HT1080 (cell line): ENCODE measurements at places on chromosomes 6 and 20. TPM values are rescaled to one million over a fixed set of nuclear protein-coding genes. Genes with fewer than 3 reads are reported as not detected.

The TCP1 gene
- 438 and 555 TPM in 2 replicates for total RNA-seq

The LRRC73 gene
- 0.07 and 0.77 TPM in 2 replicates for total RNA-seq

The GRM4 gene
- not detected in 2 replicates for total RNA-seq

- DNase-seq = no peak
These were observed 36.9 kb downstream of the LBP start for GRCh38 chr20:38383147-38383546.

The KPNA5 gene
- total RNA-seq = 5.1 and 7.0 TPM in 2 replicates

GRCh38 chr20:54099894-54100293 is 29.5 kb upstream of the BCAS1 start:
- no peak for DNase-seq

- peak; percentile 1 for DNase-seq
These were observed 81.6 kb upstream of the MC3R start for GRCh38 chr20:56166781-56167465.

The HRH3 gene
- total RNA-seq = not detected in 2 replicates

GRCh38 chr6:142406131-142406530 is 104.3 kb downstream of the ADGRG6 start:
- no peak for DNase-seq

The SH3BGRL2 gene
- 4.8 and 6.3 TPM in 2 replicates for total RNA-seq

GRCh38 chr20:36499723-36500501 is 41.4 kb upstream of the MYL9 start:
- peak; percentile 49 for DNase-seq

DNA sequence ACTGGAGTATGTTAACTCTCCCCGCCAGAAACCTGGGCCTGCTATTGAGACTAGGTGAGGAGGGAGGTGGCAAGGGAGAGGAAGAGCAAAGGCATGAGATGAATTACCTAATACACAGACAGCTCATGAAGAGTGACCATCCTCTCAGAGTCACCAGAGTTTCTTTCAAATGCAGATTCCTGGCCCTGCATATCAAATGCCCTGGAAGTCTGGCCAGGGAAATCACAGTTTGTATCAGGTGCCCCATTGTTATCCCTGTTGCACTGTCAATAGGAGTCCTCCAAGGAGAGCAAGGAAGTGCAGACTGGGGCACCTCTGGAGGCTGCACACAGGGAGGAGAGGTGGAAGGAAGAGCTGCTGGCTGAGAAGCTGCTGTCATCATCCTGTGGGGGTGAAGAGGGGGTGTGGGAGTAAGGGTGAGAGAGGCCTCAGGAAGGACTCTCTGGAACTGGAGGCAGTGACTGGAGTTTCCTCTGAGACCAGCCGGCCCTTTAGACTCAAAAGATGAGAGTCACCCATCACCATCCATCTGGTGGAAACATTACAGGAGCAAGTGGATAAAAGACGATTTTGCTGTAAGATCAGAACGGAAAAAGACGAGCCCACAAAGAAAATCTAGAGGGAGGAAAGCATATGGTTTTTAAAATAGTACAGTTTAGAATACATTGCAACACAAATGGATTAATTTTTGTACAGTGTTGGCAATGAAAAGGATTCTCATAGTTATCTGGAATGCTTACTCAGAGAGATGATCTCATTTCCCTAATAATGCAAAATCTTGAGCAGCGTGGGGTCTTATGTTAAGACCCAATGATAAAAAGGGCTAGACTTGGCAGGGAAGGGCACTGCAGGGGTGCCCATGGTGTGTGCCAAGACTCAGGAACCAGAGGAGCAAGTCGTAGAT is 268.1 kb downstream of the UST start:
- DNase-seq = peak; percentile 81

DNA sequence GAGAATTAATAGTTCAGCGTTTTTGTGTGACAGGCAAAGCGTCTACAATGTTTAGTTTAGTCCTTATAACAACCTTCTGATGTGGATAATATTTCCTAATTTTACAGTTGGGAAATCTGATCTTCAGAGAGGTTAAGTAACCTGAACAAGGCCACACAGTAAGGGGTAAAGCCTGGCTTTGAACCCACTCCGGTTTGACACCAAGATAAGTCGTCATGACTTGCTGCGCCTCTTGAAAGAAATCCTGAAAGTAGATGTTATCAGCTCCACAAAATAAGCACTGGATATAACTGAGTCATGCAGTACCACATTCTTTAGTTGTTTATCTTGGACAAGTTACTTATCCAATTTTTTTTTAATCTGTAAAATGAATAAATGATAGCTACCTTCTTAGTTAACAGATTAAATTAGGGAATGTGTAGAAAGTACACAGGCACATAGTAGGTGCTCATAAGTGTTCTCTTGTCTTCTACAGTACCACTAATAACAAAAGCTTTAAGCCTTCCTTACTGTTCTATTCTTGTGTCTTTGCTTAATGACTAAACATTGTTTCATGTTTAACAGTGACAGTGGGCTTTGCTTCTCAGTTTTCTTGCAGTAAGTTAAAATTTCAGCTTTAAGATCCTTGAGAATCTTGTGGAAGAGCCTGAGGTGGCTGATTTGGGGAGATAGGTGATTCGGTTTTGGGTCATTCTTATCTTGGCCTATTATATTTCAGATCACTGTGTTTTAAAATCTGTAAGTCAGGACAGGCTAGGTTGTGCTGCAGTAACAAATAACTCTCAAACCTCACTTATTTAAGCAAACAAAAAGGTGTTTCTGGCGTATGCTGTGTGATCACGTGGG is 2.1 kb downstream of the HIVEP1 start:
- peak; percentile 52 for DNase-seq

GRCh38 chr6:157240059-157240959 is 83.0 kb downstream of the TMEM242 start:
- peak; percentile 32 for DNase-seq

DNA sequence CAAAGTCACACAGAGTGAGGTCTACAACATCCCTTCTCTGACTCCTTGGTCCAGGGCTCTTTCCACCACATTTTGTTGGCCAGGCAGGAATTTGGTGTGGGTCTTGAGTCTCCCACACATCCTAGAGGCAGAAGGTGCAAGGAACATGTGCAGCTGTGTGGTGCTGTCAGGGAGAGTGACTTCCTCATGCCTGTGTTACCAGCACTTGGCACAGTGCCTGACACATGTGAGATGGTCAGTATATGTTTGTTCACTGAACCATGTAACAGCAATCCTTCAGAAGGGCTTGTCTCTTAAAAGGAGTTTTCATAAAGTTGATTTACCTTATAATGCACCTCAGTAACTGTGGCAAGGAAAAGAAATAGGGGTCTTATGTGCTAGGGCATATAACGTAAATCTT is 168.5 kb downstream of the CDC5L start:
- no peak for DNase-seq

GRCh38 chr6:128251445-128252340 is 268.7 kb downstream of the PTPRK start:
- no peak for DNase-seq

DNA sequence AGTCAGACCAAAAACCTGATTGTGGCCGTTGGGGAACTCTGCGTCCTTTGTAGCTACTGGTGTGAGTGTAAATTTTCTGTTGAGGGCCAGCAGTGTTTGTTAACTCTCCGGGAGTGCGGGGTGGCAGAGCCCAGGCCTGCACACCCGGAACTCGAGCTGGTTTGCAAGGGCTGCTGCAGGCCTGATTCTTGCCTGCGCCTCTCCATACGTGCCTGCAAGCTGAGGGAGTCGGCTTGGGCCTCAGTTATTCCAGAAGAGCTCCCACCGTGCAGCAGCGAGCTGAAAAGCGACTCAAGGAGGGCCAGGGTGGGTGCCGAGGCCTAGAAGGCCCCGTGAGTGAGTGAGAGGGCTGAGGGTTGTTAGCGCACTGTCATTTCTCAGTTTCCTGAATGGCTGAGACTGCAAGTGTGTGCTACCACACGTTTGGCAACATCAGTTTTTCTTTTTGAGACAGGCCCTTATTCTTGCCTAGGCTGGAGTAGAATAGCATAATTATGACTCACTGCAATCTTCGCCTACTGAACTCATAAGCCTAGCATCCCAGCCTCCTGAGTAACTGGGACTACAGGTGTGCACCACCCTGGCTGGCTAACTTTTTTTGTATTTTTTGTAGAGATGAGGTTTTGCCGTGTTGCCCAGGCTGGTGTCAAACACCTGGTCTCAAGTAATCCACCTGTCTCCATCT is 33.9 kb upstream of the KIF13A start:
- peak; percentile 20 for DNase-seq
